ENCODE measurements at places on chromosomes 1 and 21.

DNA sequence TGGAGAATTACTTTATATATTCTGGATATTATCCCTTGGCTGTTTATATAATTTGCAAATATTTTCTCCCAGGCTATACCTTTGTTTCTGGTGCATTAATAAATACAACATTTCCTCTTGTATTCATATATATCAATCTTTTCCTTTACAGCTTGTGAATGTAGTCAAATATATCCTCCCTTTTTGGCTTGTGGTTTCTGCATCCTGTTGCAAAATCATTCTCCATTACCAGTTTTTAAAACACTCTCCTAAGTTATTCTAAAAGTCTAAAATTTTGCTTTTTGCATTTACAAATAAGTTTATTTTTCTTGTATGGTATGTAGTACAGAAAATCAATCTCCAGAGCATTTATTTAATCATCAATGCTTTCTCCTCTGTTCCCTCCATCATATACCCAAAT, 909.4 kb downstream of the ADGRL2 start:
- no peak for DNase-seq

GRCh38 chr1:25917996-25918395, 11.8 kb upstream of the STMN1 start:
- DNase-seq, result peak; percentile 22

- DNase-seq, result no peak
These were observed 74.2 kb upstream of the NGF start for GRCh38 chr1:115412286-115412685.

DNA sequence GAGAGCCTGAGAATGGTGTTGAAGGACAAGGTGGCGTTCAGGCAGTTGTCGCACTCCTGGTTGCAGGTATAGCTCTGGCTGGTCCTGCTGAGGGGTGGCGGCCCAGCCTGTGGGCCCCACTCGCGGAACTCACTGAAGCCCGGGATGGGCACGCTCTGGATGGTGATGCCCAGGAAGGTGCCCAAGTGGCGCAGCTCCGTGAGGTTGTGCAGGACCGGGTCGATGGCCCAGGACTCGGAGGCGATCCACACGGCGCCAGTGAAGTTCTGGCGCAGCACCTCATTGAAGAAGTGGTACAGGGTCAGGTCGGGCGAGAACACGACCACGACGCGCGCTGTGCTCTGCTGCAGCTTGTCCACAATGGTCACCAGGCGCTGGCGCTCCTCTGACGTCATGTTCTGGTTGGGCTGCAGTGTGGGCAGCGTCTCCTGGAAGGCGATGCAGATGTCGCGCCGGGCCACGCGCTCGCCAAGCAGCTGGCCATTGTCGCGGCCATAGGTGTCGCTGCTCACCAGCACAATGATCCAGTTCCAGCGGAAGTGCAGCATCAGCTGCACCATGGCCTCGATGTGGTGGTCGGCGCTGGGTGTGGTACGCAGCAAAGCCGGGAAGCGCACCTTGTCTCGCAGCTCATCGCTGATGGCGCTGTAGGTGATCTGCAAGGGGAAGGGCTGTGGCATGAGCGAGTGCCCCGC, 5.0 kb downstream of the TAS1R2 start:
- no peak for DNase-seq

DNA sequence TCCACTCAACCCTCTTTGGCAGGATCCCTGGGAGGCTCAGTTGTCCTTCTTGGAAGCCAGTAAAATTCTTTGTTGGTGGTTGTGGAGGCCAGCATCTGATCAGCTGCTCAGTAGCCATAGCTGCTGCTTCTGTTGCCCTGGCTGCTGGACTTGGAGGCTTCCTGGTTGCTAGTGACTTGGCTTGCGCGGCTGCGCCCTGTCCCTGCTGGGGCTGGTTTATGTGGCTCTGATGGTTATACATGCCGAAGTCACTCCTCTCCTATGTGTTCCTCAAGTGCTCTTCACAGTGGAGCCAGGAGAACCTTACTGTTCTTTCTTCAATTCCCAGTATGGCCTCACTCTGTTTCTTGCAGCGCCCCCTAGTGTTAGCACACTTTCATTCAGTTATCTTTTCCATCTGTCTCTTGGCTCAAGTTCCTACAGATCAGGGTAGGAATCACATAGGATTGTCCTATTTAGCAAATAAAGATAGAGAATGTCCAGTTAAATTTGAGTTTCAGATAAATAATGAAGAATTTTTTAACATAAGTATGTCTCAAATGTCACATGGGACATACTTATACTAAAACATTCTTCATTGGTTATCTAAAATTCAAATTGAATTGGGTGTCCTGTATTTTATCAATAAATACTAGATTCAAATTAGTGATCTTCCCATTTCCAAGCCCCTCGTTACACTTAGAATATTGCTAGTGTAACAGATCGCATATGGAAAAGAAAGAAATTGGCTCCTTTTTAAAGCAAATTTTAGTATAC, 176.5 kb downstream of the TGFB2 start:
- no peak for DNase-seq

DNA sequence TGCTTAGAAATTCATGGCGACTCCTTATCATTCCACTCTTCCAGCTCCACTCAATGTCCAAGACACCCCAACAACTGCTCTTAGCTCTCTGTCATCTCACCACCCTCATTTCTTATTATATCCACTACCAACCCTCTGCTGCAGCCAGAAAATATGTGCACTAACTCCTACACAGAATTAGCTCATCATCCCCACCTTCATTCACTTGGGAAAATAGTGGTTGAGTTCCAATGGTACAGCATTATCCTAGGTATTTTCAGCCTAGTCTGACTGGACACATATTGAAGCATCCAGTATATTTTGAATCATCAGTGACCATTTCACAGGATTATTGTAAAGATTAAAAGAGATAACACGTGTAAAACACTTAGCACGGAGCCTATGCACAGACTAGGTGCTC, 16.7 kb upstream of the VSIG8 start:
- DNase-seq, result no peak

GRCh38 chr1:65198096-65198495, 50.1 kb downstream of the AK4 start:
- no peak for DNase-seq

GRCh38 chr1:20322825-20323612, 32.3 kb downstream of the VWA5B1 start:
- peak; percentile 77 for DNase-seq

DNA sequence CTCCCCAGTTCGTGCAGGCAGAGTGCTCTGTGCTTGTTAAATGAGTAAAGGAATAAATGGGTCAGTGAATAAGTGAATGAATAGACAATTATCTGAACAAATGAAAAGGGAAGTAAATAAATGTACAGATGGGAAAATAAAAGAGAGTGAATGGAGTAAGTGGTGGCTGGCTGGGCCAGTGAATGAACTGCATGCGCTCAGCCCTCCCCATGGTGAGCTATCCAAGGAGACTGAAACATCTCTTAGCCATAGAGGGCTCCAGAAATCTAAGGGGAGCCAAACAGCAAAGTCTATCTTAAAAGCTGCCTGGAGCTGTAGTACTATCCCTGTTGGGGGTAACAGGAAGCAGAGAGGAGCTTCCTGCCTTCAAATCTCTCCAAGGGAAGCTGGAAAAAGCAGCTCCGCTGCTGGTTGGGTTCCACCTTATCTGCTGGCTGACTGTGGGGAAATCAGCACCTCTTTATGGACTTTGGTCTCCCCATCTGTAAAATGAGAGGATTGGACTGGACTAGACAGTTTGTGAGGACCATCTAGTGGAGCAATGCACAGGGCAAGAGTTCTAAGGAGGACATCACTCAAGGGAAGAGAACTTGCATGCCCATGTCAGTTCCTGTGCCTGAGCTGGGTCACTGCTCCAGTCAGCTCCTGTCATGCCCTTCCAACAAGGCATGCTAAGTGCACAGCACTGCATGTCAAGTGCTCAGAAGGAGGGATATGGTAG, 77.9 kb downstream of the TRABD2B start:
- no peak for DNase-seq

- no peak for DNase-seq
These were observed 1225.8 kb upstream of the PRMT6 start for GRCh38 chr1:105830571-105831146.

GRCh38 chr21:33299181-33299752, 25.5 kb upstream of the IFNAR1 start:
- no peak for DNase-seq

DNA sequence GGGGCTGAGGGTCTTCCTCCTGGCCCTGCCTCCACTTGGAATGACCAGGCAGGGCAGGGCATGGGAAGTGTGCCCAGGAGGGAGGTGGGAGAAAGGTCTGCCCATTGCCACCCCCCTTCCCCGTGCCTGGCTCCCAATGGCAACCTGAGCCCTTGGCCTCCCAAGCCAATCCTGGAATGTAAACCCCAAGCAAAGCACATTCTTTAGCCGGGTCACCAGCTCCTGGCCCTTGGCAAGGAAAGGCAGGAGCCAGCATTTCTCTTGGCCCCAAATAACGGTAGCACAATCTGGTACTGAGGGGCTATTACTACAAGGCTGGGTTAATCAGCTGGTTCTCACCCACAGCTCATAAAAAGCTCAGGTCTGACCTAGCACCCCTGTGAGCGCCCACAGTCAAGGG, 6.9 kb upstream of the NUAK2 start:
- DNase-seq, result no peak

DNA sequence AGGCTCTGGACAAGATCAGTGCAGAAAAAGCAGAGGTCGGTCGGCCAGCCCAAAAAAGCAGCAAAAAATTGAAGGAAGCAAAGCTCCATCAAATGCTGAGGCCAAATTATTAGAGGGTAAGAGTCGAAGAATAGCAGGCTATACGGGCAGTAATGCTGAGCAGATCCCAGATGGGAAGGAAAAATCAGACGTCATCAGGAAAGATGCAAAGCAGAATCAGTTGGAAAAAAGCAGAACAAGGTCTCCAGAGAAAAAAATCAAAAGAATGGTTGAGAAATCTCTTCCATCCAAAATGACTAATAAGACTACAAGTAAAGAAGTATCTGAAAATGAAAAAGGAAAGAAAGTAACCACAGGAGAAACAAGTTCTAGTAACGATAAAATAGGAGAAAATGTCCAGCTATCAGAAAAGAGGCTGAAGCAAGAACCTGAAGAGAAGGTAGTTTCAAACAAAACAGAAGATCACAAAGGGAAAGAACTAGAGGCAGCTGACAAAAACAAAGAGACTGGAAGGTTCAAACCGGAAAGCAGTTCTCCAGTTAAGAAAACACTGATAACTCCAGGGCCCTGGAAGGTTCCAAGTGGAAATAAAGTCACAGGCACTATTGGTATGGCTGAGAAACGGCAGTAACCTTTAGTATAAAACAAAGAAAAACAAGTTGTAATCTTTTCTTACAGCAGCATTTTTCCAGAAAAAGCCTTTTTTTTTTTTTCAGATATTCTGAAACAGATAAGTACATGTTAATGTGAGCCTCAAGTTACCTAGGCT, 75.7 kb downstream of the PHTF1 start:
- no peak for DNase-seq

DNA sequence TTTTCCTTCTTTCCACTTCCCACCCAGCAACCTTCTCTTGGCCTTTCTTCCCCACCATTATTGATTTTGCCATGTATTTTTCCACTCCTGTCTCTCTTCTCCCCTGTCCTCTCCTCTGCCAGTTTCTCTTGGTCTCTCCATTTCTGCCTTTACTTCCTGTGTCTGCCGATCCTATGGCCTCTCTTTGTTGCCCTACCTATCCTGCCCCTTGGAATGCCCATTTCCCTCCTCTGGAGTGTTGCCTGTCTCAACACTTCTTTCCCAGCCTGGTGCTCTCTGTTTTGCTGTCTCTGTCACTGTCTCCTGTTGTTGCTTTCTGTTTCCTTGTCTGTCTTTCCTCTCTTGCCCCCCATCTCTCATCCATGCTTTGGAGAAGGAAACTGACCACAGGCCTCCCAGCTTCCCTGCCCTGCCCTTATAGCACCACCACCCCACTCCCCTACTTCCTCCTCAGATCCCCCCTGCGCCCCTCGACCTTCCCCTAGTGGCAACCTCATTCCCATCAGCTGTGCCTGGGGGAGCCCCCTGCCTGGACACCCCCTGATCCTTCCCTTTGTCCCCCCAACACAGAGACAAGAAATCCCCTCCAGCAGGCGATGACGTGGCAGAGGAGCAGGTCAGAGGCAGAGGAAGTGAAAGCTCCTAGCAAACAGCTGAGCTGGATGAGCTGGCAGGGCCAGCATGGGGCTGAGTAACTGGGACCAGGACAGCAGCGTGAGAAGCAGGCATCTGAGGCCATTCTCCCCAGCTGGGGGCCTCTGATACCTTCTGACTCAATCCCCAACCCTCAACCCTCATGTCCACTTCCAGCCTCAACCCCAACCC, 6.6 kb upstream of the ETV3L start:
- peak; percentile 91 for DNase-seq

GRCh38 chr1:68551459-68551858, 54.6 kb upstream of the DEPDC1 start:
- DNase-seq, result no peak

- peak; percentile 85 for DNase-seq
These were observed 1.6 kb downstream of the SPEN start for GRCh38 chr1:15848929-15849774.

GRCh38 chr1:199242601-199243000, 603.8 kb downstream of the PTPRC start:
- no peak for DNase-seq

DNA sequence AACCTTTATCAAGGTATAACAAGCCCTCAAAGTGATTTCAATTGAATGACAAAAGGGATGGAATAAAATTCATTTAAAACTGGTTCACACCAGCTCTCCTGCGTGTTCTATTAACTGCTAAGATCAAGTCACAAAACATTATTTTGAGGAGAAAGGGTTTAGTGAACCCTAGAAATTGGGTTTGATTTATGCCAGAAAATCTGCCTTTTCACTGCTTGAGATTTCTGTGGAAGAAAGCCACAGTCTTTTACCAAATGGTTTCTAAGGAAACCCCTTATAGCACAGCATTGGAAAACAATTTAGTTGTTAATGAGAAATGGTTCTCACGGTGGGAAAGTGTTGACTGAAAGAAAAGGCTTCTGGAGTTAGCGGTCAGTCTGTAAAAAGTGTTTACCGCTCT, 43.6 kb upstream of the DPH5 start:
- no peak for DNase-seq
